RCC 7860 (cell line): ENCODE measurements at places on chromosomes 16 and 17.

DNA sequence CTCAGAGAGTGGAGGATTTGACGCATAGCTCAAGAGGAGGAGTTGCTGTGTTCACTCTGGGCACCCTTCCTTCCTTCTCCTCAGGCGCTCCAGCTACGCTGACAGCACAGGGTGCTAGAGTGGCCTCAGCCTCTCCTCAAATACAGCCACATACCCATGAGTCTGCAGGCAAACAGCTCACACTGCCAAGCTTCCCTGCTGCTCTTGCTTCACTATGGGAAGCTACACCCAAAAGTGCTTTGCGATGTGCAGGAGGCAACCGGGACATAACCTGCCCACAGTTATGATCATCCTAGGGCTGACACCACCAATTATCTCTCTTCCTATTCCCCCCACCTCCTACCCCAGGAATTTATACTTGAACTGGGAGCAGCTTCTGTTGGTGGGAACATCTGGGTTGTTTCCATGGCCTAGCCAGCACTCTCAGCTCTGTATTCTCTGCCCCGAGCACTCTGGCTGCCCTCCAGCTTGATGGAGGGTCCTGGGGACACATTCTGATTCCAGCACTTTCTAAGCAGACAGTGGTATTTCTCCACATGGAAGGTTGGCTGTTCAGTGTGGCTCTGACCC, 40.3 kb upstream of the SREBF1 start:
- no peak for DNase-seq

DNA sequence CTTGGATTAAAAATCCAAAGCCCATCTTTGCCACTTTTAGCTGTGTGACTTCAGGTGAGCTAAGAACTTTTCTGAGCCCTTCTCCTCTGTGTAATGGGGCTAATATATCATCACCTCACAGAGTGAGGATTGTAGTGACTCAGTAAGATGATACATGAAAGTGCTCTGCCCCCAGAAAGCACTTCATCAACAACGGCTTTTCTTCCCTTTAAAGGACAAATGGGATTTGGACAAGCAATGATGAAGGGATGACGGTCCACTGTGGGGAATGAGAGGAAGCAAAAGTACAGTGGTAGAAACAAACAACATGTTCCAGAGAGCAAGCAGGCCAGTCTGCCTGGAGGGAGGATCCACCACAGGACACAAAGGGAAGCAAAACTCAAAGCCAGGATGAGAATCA, 14.3 kb upstream of the TMED6 start:
- DNase-seq, result no peak

GRCh38 chr16:87832137-87832527, 37.2 kb downstream of the SLC7A5 start:
- no peak for DNase-seq

- DNase-seq, result no peak
Measured at GRCh38 chr16:89704281-89704680, 2.8 kb upstream of the SPATA2L start.

DNA sequence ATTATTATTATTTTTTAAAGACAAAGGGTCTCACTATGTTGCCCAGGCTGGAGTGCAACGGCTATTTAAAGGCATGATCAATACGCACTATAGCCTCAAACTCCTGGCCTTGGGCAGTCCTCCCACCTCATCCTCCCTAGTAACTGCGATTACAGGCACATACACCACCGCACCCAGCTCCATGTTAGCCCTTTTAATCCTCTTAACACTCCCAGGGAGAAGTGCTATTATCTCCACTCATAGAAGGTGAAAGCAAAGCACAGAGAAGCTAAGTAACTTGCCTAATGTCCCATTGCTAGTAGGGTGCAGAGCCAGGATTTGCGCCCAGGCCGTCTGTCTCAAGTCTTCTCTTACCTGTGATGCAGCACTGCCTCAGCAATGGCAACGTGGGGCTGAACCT, 5.0 kb downstream of the HAS3 start:
- no peak for DNase-seq

DNA sequence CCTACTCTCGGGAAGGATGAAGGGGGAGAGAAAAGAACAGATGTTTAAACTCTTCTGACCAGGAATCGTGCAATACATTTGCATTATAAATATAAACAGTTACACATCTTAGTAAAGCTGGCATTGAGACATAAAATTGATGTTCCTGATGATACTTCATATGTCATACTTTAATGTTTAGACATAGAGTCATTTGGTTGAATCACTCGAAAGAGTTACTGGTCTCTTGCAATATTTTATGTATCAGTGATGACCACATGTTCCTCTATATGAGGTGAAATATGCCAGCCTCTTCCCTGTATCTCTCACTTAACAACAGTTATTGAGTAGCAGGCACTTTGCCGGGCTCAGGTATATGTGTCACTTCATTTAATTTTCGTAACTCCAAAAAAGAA, 49.7 kb upstream of the PMFBP1 start:
- no peak for DNase-seq

DNA sequence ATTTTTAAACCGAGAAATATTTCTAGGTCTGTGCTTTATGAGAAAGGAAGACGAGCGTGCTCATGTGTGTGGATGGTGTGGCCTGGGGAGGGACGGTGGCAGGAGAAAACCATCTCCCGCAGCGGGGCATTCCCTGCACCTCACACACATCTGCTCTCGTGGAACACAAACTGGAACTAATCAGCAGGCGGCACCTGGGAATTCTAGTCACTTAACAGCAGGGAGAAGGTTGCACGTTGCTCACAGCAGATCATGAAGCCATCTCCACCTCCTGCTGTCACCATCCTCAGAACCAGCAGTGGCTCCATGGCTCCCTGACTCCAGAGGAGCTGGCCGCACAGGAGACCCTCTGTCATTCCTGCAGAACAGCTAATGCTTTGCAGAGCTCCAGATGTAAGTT, 35.2 kb downstream of the ADCY9 start:
- no peak for DNase-seq

DNA sequence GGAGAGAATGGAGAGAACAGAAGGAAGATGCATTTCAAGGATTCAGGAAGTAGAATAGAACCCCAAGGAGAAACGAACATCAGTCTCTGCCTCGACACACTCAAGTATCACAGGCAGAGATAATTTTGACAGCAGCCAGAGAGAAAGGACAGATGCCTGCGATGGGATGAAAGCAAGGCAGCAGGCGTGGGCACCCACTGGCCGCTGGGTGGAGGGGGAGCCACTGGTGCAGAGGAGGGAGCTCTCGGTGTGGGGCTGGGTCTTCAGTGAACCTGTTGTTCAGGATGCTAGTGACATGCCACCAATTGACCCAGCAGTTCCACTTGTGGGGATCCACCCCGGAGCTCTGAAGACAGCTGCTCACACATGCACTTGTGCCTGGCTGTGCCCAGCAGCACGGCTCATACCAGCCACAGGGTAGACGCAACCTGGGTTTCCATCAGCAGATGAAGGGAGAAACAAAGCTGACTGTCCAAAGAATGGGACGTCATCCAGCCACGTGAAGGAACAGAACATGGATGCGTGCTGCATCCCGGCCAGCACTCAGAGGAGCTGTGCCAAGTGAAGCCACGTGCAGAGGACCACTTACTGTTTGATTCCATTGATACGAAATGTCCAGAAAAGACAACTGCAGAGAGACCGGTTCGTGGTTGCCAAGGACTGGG, 127.0 kb downstream of the BANP start:
- DNase-seq, result no peak

DNA sequence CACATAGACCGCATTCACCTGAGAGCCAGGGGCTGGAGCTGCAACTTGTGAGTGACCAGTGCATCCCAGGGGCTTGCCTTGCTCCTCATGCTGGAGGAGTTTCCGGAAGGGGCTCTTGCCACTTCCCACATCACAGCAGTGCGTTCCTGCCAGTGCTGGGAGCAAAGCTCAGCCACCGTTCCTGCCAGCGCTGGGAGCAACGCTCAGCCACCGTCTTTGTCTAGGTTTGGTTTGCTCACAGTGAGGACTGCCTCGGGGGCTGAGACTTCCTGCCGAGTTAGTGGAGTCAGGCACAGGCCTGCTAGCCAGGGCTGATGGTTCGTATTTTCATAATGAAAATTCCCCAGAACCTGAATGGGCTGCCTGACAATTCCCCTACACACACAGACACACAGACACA, 5.4 kb upstream of the CHRNE start:
- no peak for DNase-seq

DNA sequence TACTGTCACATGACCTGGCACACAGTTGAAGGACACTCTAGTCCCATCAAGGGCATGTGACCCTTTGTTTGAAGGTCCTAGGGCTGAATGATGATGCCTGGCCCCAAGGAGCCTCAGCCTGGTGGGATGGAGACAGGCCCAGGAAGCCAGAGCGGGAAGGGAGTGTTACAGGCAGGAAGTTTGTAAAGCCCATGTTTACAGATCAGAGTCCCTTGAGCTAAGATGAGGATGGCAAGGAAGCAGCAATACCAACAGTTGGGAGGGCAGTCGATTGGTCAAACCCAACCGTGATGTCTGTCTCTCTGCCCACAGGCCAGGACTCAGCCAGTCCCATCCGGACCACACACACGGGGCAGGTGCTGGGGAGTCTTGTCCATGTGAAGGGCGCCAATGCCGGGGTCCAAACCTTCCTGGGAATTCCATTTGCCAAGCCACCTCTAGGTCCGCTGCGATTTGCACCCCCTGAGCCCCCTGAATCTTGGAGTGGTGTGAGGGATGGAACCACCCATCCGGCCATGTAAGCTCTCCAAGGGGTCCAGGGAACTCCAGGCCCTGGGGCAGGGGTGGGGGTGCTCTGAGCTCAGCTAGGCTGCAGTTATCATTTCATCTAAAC, 2.5 kb downstream of the CES2 start:
- DNase-seq, result no peak

DNA sequence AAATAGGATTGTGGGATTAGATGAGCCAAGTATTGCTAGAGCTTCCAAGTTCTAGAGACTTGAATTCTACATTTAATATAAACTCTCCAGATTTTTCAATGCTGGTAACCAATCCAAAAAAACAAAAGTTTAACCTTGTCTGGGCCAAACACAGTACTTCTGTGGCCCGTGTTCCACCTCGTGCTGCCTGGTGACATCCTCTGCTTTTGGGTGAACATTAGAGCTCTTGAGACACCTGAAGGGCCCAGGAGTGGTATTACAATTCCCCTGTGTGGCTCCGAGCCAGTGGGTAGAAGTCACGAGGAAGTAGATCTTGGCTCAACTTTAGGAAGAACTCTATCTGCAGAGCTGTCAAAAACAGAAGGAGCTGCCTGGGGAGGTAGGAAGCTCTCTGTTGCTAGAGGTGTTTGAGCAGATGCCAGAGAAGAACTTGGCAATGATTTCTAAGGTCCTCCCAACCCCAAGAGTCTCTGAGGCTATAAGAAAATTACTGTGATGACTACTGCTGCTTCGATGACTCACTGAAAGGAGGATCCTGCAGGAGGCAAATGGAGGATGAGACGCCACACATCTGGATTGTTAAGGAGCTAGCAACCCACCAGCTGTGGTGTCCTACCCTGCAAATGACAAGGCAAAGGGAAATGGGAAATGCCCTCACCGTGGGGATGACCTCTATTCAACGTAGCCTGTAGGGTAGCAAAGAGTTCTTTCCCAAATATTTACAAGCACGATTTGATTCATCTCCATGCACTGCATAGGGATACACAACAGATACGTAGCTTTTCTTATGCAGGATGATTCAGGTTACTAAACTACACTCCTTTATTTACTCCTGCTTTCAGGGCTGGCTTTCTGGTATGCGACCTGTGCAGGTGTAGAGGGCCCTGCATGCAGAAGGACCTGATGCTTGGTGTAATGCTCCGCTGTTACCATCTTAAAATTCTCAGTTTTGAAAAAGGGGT, 45.8 kb upstream of the GAS7 start:
- DNase-seq, result no peak

DNA sequence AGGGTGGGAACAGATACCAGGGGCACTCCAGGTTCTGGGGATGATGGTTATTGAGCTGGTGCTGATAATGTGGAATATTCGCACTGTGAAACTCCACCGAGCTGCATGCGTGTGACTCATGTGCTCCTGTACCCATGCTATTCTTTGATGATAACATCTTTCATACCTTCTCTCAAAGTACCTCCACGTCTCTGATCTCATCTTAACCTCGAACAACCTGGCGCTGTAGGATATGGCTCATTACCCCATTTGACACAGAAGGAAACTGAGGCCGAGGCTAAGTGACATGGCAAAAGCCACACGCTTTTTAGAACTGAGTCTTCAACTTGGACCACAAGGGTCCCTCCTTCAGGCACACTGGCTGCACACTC, 30.2 kb upstream of the MRPS23 start:
- peak; percentile 52 for DNase-seq

DNA sequence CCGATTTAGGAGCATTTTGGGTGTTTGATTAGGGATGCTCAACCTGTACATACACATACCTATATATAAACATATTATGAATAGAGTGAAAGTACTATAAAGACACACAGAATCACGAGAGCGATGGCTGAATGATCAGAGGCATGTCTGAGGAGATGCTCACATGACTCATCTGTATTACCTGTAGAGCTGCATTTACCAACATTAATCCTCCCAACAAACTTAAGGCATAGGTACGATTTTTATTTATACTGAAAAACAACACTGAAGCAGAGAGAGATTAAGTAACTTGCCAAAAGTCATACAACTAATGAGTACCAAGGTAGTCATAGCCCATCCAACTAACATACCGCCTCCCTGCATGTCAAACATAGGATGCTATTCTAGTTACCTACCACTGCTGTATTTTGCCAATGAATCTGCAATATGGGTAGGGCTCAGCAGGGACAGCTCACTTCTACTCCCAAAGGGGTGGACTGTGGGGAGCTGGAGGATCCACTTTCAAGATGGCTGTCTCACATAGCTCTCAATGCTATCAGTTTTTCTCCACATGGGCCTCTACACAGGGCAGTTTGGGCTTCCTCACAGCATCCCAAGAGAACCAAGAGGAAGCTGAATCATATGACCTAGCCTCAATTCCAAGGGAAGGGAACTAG, 7.3 kb downstream of the CYB5D1 start:
- DNase-seq, result no peak

GRCh38 chr17:16391451-16391850, 10.6 kb downstream of the UBB start:
- no peak for DNase-seq

- no peak for DNase-seq
Measured at GRCh38 chr17:58556833-58557250, 42.4 kb upstream of the MTMR4 start.

DNA sequence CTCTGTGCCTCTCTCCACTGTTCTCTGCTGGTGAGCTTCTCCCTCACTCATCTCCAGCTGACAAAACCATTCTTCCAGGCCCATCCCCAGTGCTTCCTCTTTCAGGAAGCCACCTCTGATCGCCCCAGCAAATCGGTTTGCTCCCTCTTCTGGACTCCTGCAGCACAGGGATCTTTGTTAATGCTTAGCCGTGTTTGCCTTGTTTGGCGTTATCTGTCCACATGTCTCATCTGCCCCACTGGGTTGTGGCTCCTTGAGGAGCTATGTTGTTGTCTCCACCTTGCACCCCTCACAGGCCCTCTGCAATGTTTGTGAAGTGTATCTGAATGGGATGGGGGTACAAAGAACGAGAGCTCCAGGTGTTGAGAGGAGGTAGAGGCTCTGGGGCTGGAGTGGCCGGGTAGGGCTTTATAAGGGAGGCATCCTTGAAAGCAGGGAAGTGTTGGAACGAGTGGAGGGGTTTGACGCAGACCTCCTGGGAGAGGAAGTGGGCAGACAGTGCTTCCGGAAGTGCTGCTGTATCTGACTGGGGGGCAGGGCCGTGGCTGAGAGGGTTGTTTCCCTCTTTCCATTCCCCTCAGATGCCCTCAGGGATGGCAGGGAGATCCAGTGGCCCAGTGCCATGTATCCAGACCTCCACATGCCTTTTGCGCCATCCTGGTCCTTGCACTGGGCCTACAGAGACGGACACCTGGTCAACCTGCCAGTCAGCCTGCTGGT, 27.8 kb downstream of the CASKIN2 start:
- DNase-seq, result no peak

- no peak for DNase-seq
Measured at GRCh38 chr17:74433421-74434121, 1.7 kb downstream of the GPRC5C start.
